ENCODE measurements at places on chromosomes 11 and 22.

DNA sequence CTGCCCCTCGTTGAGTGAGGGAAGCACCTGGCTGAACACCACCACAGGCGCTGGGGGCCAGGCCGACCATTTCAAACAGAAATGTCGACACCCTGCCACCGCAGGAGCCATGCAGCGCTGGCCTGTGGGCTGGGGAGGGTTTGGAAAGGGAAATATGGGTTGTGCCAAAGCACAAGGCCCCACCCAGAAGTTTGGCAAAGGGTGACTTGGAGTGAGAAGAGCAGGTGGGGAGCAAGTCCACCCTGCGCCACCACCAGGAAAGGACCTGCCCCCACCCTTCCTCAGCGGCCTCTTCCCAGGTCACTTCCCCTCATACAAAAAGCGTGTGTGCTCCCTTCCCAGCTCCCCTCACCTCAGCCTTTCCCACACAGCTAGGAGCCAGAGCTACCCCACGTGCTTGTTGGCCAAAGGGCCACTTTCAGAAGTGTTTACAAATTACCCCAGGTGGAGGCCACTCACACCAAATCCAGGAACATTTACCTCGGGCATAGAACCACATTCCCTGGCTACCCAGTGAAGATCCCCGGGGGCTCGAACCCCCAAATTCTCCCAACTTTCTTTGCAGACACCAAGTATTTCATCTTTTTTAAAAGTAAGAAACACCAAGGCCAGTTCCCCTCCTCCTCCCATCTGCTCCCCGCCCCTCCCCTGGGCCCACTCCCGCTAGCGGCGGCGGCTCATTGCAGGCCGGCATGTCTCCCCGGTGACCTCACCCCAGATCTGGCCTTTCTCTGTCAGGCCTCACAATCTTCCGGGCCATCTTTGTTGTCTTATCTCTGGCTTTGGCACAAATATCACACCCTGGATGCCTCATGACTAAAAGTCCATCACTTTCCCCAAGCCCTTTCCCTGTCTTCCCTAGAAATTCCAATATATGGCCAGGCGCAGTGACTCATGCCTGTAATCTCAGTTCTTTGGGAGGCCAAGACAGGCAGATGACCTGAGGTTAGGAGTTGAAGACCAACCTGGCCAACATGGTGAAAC, 20.5 kb upstream of the SCGB1A1 start:
- DNase-seq: no peak

DNA sequence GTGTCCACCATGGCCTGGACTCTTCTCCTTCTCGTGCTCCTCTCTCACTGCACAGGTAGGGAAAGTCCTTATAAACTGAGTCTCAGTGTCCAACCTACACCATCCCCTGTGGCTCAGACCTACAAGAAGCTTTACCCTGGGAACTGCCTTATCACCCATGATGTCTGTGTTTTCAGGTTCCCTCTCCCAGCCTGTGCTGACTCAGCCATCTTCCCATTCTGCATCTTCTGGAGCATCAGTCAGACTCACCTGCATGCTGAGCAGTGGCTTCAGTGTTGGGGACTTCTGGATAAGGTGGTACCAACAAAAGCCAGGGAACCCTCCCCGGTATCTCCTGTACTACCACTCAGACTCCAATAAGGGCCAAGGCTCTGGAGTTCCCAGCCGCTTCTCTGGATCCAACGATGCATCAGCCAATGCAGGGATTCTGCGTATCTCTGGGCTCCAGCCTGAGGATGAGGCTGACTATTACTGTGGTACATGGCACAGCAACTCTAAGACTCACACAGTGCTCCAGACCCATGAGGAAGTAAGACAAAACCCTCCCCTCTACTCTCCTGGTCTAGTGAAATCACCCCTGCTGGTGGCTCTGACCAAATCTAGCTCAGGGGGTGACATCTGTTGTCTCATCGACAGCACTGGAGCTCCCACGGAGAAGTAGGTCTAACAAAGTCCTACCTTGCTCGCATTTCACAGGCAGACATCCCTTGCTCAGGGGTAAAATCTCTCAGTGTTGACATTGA, 74.3 kb downstream of the VPREB1 start:
- DNase-seq: no peak

- DNase-seq: peak; percentile 77
Measured at GRCh38 chr11:130719220-130719915, 196.9 kb downstream of the SNX19 start.

DNA sequence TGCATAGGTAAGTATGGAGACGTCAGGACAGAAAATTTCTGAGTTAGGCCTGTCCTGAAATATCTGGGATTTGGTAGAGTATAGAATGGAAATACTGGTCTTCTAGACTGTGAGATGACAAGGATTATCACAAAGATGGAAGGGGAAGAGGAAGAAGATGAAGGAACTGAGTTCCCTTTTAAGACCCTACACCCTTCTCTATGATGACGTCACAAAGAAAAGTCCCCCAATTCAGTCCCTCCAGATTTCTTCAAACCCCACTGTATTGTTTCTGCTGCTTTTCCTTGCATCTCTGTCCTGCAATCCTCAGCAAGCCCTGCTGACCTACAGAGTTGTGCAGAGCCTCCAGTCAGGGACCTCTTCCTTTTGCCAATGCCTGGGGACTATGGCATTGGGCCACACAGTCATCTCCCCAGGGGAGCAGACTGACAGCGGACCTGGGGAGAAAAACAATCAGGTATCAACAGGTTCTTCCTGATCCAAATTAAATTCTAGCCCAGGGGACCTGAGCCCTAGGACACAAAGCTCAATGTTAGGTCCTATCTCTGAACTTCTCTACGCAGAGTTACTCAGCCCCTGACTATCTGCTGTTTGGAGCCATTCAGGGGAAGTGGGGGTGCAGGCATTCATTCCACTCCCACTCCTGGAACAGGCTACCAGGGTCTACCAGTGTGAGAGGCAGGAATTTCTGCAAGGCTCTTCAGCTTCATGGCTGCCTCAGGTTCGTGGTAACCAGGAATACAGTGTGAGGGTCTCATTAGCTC, 49.2 kb upstream of the POU2AF1 start:
- DNase-seq: no peak

DNA sequence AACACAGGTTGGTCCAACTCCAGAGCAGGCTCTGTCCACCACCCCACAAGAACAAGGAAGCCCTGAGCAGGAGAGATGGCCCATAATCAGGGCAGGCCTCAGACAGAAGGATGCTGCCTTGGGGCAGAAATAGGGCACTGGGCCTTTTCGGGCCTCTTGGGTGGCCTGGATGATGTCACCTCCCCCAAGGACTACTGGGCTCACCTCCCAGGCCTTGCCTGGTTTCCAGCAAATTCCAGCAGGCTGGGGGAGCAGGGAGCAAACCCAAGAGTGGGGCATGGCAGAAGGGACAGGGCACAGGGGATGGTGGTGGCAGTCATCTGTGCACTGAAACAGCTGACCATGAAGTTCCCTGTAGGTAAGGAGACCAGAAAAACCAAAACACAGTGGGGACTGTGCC, 5.3 kb upstream of the NAA40 start:
- DNase-seq: no peak

- DNase-seq: no peak
Measured at GRCh38 chr11:110295086-110295485, 1.3 kb downstream of the RDX start.

- no peak for DNase-seq
Measured at GRCh38 chr22:38423512-38424503, 31.2 kb downstream of the KCNJ4 start.

DNA sequence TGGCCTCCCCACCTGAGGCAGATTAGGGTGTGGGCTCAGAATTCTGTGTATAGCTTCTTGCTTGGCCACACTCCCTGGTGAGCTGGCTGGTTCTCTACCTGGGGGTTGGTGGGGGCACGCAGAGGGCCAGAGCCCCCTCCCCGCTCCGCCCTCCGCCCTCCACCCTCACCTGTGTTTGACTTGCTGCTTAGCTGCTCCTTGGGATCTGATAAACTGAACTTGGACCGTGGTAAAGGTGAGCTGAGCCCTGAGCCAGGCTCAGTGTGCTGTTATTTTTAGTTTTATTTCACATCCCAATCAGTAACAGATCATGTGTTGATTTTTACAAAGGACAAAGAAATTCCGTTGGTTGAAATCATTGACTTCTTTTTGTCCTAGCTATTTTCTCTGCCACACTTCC, 2.0 kb downstream of the OVOL1 start:
- DNase-seq: no peak

DNA sequence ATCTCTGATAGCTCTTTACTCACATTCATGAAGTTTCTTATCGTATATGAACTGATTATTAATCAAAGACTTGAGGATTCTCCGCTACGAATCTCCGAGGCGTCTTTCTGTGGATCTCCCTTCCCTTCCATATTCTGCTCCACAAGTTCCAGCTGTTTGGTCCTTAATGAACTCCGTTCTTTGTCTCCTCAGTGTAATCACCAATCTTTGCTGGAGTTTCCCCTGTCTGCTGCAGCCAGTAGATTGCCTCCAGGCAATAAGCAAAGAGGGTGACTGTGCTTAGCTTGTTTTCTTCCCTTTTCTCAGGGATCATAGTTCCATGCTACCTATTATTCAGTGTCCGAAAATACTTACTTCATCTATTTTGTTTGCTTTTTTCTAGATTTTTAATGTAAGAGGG, 169.6 kb upstream of the FOLH1 start:
- no peak for DNase-seq

DNA sequence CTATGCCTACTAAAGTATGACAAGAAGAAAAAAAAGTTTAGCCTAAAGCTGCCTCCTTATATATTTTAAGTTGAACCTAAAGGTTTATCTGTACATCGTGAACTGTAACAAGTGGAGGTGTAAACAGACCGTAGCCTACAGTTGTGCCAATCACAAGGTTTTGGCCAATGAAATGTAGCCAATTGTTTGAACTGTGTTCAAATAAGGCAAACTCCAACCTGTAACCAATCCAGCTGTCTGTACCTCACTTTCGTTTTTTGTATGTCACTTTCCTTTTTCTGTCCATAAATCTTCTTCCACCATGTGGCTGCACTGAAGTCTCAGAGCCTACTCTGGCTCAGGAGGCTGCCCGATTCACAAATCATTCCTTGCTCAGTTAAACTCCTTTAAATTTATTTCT, 6.8 kb upstream of the EI24 start:
- no peak for DNase-seq

Measured in AG08396 (cell line).